ENCODE measurements at places on chromosomes 4 and X. TPM values are rescaled to one million over a fixed set of nuclear protein-coding genes. Genes with fewer than 3 reads are reported as not detected.

- no peak for DNase-seq
These were observed 72.2 kb downstream of the FAM184B start for GRCh38 chr4:17708992-17709762.

DNA sequence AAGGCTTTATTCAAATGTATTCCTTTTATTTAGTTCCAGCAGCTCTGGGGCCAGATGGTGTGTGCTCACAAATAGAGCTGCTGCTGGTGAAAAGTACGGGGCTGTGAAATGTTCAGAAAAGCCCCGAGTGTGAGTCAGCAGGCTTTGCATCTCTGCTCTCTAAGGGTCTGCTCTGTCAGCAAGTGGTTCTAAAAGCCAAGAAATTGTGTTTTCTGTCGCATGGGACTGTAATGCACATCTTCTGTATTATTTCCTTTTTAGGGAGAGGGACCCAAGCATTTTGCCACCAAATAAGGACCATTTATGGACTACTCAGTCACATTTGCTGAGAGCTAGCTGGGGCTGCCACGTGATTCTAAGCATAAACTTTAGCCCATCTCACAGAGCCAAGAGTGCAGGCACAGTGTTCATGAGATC, 82.9 kb upstream of the NHS start:
- no peak for DNase-seq

GRCh38 chr4:180436361-180436760, 1806.8 kb upstream of the TENM3 start:
- DNase-seq: no peak

- no peak for DNase-seq
These were observed 141.1 kb downstream of the MSL3 start for GRCh38 chrX:11899091-11899490.

DNA sequence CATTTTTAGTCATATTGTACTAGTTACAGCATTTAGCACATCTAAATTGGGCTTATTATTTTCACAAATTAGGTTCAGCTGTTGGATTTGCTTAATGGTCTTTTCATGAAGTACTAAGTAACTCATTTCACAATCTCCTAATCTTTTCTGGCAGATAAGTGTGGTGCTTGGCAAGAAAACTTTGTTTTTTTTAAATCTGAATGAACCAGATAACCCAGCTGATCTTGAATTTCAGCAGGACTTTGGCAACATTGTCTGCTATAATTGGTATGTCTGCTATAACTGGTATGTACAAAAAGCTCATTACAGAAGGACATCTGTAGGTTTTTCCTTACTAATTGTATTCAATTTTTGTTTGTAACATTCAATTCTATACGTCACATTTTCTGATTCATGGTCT, 22.7 kb downstream of the WDR19 start:
- DNase-seq: no peak

- DNase-seq: no peak
These were observed 501 bp downstream of the ZNF518B start for GRCh38 chr4:10456595-10457254.

- no peak for DNase-seq
These were observed 7.7 kb upstream of the WDR13 start for GRCh38 chrX:48589482-48590162.

DNA sequence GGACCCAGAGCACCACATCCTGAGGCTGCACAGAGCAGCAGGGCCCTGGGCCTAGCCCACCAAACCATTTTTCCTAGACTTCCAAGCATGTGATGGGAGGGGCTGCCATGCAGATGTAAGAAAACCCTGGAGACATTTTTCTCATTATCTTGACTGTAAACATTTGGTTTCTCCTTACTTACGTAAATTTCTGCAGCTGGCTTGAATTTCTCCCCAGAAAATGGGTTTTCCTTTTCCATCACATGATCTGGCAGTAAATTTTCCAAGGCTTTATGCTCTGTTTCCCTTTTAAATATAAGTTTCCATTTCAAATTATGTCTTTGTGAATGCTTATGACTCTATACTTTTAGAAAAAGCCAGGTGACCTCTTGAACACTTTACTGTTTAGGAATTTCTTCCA, 945.9 kb upstream of the NDST4 start:
- no peak for DNase-seq

- no peak for DNase-seq
These were observed 53.1 kb downstream of the RAB28 start for GRCh38 chr4:13430834-13431568.

DNA sequence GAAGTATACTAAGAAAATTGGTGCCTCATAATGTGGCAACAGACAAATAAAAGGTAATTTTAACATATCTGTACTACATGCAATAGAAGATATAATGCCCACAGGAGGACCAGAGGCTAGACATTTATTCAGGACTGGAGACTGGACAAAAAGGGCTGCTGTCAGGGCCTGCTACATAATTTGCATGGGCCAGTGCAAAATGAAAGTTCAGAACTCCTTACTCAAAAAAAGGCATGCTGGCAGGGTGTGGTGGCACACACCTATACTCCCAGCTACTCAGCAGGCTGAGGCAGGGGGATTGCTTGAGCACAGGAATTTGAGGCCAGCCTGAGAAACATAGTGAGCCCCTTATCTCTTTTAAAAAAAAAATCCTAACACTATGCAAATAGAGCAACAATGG, 12.4 kb upstream of the MAOA start:
- no peak for DNase-seq

- no peak for DNase-seq
These were observed 266.6 kb downstream of the NKX6-1 start for GRCh38 chr4:84232309-84233095.

DNA sequence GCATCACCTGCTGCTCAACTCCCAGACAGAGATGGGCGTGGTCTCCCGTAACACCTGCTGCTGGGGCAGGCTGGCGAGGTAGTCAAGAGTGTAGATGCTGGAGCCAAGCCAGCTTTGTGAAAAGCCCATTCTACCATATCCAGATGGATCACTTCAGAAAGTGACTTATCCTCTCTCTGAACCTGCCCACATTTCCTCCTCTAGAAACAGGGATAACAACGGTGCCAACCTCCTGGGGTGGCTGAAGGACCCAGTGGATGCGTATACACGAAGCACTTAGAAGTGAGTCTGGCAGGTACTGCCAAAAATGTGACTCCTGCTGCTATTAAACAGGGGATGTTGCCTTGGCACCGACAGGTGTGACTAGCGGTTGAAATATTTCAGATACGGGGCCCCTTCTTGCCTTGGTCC, 95.8 kb downstream of the SORBS2 start:
- DNase-seq: no peak

DNA sequence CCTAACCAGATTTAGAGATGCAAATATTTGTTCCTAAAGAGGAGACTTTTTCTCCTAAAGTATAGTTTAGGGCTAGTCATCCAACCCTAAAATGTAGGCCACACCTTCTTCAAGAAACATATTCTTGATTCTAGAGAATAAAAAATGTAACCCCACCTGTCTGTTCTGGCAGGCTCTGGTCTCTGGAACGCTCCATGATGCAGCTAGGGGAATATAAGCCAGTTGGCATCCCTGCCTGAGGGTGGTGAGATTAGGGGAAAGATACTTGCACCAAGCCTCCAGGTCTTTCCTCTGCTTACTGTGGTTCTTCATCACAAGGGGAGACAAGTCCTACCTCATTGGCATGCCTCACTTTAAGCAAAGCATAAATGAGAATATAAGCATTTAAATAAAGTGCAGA, 21.2 kb upstream of the TBC1D9 start:
- DNase-seq: no peak

DNA sequence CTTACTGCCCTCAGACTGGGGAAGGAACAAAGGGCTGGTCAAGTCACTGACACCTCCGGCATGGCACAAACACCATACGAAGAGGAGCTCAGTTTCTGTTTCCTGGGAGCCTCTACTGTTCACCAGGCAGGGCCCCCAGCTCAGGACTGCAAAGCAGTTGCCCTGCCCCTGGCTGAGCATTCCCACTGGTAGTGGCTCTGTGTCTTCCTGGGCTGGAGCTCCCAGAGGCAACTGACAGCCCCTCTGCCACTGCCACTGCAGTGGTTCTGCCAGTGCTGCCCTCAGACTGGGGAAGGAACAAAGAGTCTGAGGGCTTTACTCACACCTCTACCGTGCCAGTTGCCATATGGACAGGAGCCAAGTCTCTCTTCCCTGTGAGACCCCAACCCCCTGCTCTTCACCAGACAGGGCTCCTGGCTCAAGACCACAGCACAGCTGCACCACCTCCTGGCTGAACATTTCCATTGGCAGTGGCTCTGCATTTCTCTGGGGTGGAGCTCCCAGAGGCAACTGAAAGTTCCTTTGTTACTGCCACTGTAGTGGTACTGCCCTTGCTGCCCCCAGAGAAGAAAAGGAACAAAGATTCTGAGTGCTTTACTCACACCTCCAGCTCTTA, 67.9 kb downstream of the SMARCA5 start:
- no peak for DNase-seq

DNA sequence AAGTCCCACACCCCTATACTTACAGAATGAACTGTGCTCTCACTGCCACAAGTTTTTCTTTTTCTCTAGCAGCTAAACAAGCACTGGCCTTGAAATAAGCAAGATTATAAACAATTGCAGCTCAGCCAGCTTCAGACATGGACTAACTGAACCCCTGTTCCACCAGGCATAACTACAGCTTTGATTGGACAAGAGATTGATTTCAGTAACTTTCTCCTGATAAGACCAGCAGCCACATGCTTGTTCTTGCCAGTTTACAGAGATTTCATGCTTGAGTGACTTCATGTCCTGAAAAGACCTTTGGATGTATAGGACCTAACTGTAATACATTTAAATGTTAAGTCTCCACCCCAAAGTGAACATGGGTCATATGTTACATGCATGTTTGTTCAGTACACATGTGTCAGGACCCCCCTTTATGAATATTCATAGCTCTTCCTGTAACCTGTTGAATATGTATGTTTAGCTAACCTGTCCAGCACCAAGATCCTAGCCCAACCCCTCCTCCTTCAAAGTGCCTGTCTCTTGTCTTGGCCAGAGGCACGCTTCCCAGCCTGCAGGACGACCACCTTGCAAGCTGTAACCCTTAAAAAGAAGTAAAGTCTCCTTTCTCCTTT, 27.9 kb downstream of the ZNF275 start:
- DNase-seq: no peak

DNA sequence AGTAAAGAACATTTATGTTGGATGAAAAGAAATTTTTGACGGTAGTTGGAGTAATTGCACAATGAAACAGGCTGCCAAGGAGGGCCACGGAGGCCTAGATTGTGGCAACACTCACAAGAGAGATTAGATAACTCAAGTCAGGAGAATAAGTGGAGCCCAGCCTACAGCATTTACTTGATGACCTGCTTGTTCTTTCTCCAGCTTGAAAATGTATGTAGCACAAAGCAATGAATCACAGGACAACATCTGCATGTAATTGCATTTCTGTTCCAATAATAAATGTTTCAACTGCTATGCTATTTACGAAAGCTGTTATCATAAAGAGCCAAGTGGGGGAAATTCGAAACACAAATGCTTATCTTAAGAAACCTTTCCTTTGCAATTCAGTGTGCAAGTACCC, 221.2 kb upstream of the MID1 start:
- no peak for DNase-seq

DNA sequence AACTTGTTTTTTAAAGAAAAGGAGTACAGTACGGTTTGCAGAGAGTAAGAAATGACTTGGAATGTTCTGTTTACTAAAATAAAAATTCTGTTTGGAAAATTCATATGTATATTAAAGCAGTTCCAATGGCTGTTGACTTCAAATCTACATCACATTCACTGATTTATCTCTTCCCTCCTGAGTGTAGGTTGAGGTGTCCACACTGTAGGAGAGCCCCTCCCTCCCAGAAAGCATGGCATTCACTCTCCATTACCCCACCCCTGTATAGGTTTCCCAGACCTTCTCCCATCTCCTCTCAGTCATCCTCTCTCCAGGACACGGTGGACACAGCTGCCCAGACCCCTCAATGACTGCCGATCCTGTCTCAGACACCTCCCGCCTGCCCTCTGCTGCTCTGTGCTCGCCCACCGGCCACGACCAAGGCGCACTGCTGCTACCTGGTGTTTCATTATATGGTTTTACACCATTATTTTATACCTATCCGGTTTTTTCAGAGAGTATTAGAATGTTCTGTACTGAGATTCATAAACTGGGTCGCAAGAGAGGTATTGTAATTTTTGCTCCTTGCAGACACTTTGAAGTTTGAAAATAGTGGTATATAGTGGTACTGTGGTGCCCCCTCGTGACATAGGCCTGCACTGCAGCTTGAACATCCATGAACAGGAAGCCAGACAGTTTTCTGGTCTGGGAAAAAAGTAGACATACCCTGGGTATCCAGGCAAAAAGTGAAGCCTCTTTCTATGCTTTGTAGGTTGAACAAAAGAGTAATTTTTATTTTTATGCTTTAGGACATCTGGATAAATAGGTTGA, 38.8 kb upstream of the BEX4 start:
- no peak for DNase-seq

- DNase-seq: no peak
These were observed 858.9 kb upstream of the PCDH7 start for GRCh38 chr4:29861307-29861706.

DNA sequence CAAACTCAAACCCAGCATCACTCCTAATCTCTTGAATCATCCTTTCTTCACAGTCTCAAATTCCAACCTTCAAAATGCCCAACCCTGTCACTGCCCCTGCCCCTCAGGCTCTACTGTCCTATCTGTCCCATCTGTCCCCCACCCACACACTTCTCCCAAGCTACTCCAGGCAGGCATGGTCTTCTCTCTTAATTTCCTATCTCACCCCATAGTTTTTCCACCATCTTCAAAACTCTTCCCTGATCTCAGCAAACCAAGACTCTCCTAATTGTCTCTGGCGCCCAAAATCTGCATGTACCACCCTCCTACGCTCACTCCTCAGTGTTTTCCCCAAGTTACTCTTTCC, 644 bp downstream of the LAMP2 start:
- no peak for DNase-seq

GRCh38 chr4:13143222-13144070, 340.7 kb downstream of the RAB28 start:
- no peak for DNase-seq

TCP11X2 gene
- total RNA-seq: not detected

XAGE1A gene
- not detected for total RNA-seq

GRIA2 gene
- total RNA-seq: 0.23 TPM

LRP2BP gene
- 0.24 TPM for total RNA-seq

ADAMTS3 gene
- 3.4 TPM for total RNA-seq

ASB9 gene
- total RNA-seq: 10.6 TPM

GPR78 gene
- not detected for total RNA-seq

GPR50 gene
- not detected for total RNA-seq

BMP3 gene
- not detected for total RNA-seq

KLF8 gene
- 0.99 TPM for total RNA-seq

FGB gene
- total RNA-seq: not detected

USP17L18 gene
- not detected for total RNA-seq

SPANXC gene
- total RNA-seq: not detected
